ENCODE measurements at places on chromosomes 11 and 22.

GRCh38 chr11:114348200-114349191 is 51.8 kb downstream of the C11orf71 start:
- no peak for DNase-seq

- DNase-seq, result no peak
Measured at GRCh38 chr11:130402570-130402969, 25.8 kb downstream of the ADAMTS8 start.

- DNase-seq, result peak; percentile 34
Measured at GRCh38 chr11:35986947-35987346, 43.1 kb downstream of the LDLRAD3 start.

GRCh38 chr11:13338427-13339069 is 61.0 kb downstream of the BMAL1 start:
- DNase-seq, result no peak

DNA sequence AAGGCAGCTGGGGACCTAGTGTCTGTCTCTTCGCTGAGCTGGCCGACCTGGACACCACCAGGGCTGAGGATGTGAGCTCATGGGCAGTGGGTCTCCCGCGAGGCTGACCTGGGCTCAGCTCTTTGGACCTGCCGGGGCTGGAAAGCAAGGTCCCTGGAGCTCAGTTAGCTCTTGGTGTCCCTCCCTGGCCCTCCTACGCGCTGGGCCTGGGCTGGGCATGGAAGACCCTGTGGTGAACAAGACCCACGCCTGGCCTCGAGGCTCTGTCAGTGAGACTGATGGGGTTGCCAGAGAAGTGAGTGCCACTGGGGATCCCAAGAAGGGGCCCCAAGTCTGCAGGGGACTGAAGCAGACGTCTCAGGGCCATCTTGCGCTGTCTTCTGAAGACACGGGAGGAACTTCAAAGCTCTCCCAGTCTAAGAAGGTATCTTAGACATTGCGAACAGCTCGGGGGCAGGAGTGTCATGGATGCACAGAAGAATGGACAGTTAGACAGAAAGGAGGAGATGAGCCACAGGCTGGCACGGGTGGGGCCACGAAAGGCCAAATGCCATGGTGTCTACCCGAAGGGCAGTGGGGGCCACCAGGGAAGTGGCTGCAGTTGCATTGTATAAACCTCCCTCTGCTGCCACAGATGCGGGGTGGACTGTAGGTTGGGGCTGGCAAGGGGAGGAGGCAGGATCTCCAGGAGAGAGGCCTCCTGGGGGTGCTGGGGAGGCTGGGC is 31.2 kb downstream of the NFAM1 start:
- DNase-seq, result no peak

- no peak for DNase-seq
Measured at GRCh38 chr22:27032091-27032761, 374.8 kb downstream of the MIAT start.

DNA sequence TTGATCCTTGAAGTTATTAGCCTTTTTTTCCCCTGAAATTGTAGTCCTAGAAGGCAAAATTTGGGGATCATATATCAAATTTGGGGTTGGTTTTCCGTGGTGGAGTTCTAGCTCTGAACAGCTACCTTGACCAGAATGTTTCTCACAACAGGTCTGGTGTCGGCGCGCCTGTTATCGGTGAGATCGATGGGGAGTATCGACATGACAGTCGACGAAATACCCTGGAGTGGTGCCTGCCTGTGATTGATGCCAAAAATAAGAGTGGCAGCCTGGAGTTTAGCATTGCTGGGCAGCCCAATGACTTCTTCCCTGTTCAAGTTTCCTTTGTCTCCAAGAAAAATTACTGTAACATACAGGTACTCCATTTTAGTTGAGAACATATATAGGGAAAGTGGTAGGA is 9.9 kb upstream of the PHLDB1 start:
- no peak for DNase-seq

- DNase-seq, result no peak
Measured at GRCh38 chr11:59173964-59174663, 2.2 kb downstream of the DTX4 start.

- DNase-seq, result no peak
Measured at GRCh38 chr11:35623621-35624168, 5.4 kb downstream of the FJX1 start.
